ENCODE measurements at places on chromosomes 11 and 22.

DNA sequence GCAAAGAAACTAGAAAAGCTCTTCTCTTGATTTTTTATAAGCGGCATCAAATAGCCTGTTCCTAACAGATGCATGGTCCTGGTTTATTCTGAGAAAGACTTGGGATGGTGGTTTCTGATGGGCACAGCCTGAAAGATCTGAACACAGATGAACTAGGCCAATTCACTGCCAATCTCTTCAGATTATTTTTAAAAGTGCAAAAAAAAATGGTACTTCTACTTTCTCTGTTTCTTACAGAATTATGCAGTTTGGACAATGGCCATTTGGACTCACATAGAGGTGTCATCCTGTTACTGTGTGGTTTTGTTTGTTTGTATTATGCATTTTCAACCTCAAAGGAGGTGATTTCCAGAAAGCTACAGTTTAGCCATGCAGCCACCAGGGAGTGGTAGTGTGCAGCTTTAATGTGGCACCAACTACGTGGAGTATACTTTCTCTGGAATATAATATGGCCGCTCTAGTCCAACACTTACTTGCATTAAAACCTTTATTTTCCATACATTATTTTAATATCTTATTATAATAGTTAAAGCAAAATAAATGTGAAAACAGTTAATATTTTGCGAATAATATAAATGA lies 469.8 kb upstream of the KIRREL3 start:
- no peak for DNase-seq

DNA sequence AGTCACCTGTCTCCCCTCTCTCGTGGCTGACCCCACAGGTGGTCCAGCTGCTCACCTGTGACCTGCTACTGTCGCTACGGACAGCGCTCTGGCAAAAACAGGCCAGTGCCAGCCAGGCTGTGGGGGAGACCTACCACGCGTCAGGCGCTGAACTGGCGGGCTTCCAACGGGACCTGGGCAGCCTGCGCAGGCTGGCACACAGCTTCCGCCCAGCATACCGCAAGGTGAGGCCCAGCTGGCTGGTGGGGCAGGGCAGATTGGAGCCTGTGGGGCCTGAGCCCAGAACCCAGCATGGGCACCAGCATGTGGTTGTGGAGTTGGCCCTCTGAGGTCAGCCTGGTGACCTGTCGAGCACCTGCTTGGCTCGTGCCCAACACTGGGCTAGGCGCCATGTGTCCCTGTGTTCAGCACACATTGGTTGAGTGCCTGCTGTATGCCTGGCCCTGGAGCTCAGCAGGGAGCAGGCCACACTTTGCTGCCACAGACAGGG lies 11.9 kb downstream of the SHISA8 start:
- peak; percentile 85 for DNase-seq

DNA sequence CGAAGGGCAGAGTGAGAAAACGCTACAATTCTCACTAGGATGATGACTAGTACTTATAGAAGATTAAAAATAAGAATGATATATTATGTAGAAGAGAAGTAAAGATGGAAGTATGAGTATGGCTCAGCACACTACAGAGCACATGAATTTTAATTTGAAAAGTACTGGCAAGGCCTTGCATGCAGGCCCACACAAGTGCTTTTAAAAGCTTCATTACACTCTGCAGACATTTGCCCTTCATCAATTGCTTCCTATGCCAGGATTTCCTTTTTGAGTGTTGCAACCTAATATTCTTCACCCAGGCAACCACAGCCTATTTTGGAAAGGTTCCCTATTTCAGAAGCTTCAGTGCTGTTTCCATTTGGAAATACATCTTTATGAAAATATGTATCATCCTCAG lies 81.1 kb downstream of the LARGE2 start:
- no peak for DNase-seq

- DNase-seq: no peak
Measured at GRCh38 chr11:3781423-3781822, 15.9 kb downstream of the NUP98 start.

DNA sequence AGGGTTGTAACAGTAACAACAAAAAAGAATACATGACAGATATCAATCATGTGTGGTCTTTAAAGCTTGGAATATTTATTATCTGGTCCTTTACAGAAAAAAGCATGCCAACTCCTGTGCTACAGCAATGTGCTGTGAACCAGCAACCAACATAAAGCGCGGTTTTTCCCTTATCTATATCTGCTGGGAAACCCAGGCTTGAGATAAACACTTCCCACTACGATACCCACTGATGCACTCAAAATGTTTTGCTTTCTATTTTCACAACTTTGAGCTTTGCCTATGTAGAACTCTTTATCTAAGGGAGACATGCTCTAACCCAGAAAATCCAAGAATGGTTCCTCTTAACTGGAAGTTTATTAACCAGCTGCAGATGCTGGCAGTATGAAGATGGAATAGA lies 19.0 kb downstream of the ZBED5 start:
- DNase-seq: no peak

GRCh38 chr22:45608763-45609180 lies 62.9 kb upstream of the ATXN10 start:
- DNase-seq: no peak

GRCh38 chr11:113532697-113533424 lies 57.7 kb upstream of the DRD2 start:
- peak; percentile 80 for DNase-seq

DNA sequence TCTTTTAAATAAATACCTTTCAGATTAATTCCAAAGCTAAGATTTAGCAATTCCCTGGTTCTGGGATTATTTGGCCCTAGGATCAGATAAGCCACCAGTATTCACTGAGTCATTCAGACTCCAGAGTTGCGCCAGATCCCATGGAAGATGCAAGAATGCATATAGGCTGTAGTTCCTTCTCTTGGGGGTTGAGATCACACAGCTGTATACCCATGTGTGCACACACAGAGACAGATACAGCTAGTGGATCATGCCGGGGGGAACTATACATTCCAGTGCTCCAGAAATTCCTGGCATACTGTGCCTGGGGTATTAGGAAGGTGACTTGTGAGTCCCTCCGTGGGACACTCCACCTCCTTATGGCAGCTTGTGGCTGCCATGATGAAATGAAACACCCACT lies 75.4 kb downstream of the ZBTB16 start:
- no peak for DNase-seq

GRCh38 chr22:26168330-26168851 lies 871 bp upstream of the SEZ6L start:
- DNase-seq: no peak

- no peak for DNase-seq
Measured at GRCh38 chr11:88552379-88553062, 215.0 kb upstream of the CTSC start.

- DNase-seq: no peak
Measured at GRCh38 chr11:72160319-72160718, 24.8 kb downstream of the FOLR3 start.

GRCh38 chr11:20894296-20894695 lies 224.9 kb downstream of the NELL1 start:
- no peak for DNase-seq

GRCh38 chr11:7523416-7524210 lies 9.8 kb downstream of the PPFIBP2 start:
- no peak for DNase-seq

- no peak for DNase-seq
Measured at GRCh38 chr11:6648501-6648900, 7.1 kb downstream of the DCHS1 start.

GRCh38 chr11:112961751-112962578 lies 745 bp downstream of the NCAM1 start:
- peak; percentile 46 for DNase-seq

DNA sequence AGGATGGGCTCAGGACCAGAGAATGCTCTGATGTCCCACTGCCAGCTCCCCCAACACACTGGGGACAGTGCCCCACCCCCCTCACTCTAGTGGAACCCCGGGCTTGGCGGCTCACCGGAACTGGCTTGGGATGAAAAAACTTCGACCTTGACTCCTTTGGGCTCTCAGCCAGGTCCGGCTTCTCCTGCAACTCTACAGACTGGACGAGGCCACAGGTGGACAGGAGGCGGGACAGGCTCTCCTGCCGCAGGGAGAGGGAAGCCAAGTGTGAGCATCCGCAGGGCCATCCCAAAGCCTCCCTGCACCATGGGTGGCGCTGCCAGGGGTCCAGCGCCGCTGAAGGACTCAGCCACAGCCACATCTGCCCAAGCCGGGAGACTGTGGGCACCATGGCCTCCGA lies 3.7 kb downstream of the RRP7A start:
- DNase-seq: no peak

DNA sequence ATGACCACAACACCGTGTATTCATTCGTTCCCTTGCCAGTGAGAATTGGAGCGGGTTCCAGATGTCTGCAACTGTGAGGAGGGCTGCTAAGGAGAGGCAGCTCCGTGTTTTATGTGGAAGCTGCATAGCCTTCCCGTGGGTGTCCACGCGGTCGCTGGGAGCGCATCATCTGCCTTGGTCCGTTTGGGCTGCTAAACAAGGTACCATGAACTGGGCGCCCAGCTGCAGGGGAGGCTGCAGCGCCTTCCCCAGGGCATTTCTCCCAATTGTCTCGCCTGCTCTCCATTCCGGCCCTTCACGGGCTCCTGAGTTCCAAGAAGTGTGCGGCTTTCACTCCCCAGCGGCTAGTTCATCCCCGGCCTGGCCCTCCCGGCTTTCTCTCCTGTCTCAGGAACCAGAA lies 1446.4 kb downstream of the TBC1D22A start:
- DNase-seq: no peak

DNA sequence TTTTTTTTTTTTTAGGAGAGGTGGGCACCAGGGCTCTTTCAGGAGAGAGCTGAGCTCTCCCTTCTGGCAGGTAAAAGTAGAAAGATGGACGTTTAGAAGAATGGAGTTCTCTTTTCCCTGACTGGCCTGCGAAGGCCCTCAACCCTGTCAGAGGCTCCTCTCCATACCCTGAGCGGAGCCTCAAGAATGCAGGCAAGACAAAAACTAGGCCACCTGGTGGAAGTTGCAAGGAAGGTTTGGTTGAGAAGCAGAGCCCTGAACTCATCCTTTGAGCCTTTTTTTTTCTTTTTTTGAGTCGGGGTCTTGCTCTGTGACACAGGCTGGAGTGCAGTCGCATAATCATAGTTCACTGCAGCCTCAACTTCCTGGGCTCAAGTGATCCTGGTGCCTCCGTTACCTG lies 1.4 kb downstream of the OTOG start:
- no peak for DNase-seq

GRCh38 chr11:119108146-119108856 lies 1.2 kb downstream of the C2CD2L start:
- peak; percentile 60 for DNase-seq

DNA sequence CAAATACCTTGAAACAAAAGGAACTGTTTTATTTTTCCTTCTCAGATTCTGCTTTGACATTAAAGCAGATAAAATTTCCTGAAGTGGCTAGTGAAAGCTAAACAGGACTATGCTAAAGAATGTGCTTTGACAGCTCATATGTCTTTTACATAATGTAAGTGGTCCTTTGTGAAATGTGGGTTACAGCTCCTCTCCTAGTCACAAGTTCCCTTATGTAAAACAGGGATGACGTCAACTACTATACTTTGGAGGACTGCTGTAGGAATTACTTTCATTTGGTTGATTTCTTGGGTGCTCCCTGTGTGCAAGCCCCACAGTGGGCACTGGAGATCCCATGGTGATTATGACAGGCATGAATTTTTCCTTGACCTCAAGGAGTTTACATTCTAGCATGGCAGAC lies 216.6 kb upstream of the NARS2 start:
- DNase-seq: no peak

DNA sequence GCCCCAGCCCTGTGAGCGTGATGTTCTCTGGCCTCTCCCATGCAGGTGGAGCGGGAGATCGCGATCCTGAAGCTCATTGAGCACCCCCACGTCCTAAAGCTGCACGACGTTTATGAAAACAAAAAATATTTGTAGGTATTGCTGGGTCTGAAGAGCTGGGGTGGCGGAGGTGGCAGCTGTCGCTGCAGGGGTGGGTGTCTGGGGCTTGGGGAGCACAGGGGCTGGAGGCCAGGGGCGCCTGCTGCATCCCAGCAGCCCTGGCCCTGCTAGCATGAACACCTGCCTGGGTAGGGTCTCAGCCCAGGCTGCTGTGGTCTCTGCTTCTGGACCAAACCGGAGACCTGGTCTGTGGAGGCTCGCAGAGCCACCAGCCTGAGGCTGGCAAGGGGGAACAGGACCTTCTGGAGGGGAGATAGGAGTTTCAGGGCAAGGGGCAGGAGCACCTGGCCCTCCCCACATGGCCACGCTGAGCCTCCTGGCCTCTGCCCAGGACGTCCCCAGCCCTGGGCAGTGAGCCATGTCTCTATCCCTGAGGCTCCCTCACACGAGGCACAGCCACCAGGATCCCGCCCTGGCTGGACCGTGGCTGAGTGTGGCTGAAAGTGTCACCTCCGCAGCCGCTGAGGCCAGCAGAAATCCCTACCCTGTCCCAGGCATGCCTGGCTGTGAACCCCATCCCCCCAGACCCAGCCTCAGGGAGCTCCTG lies 48.2 kb downstream of the MOB2 start:
- no peak for DNase-seq

GRCh38 chr11:66008095-66008467 lies 3.7 kb upstream of the CST6 start:
- no peak for DNase-seq

- no peak for DNase-seq
Measured at GRCh38 chr11:43356336-43356735, 2.4 kb upstream of the TTC17 start.

DNA sequence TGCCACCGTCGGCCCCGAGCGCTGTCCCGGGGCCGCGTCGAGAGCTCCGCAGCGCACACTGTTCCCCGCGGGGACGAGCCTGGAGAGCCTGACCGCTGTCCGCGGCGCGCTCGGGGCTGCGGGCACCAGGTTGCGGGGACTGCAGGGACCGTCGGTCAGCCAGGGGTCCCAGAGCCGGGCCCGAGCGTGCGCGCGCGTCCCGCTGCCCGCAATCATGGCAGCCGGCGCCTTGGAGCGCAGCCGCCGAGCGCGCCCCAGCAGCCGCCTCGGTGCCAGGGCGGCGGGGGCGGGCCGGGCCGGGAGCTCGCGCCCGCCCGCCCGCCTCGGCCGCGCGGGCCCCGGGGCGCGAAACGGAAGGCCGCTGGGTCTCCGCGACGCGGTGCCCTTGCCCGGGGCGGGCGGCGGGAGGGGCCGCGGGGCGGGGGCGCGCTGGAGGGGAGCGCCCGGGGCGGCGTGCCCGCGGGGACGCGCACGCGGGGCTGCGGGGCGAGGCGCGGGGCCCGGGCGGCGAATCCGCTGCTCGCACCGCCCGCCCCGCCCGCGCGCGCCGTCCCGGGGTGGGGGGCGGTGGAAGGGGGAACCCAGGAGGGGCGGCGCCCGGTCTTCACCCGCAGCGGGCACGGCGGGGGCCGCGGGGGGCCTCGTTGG lies 79.4 kb upstream of the PPARA start:
- DNase-seq: peak; percentile 92

DNA sequence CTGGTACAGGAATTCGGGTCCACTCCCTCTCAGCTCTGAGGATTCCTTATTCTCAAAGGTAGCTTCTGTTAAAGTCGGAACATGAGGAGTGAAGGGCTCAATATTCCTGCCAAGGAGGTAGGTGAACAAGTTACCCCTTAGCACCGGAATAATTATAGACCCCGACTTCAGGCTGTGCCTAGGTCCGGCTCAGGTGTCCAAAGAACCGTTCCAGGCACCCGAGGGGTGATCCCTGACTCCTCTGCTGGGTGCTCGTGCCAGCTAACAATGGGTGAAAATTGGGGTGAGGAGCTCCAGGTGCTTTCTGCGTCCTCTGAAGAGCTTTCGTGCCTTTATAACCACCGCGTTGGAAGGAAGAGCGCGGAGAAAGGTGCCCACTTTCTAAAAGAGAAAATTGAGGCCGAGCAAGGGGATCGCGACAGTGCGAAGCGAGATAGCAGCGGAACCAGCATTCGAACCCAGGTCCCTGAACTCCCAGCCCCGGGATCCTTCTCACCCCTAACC lies 393 bp downstream of the CYB561A3 start:
- DNase-seq: no peak

Data from COR-L47 (cell line).